ENCODE measurements at places on chromosomes 5 and 9.

DNA sequence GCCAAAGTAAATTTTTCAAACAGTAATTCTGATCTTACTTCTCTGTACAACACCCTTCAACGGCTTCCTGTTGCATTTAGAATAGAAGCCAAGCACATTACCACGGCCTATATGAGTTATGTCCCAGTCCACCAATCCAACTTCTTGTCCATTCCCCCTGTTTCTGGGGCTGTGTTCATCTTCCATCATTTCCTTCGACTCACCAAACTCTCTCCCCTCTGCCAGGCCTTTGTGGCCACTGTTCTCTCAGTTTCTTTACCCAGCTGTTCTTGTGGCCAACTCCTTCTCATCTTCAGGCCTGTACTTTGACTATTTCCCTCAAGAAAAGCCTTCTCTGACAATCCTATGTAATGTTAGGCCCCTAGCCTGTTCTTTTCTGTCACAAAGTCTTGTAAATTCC, 259.4 kb upstream of the EFNA5 start:
- DNase-seq, result no peak

DNA sequence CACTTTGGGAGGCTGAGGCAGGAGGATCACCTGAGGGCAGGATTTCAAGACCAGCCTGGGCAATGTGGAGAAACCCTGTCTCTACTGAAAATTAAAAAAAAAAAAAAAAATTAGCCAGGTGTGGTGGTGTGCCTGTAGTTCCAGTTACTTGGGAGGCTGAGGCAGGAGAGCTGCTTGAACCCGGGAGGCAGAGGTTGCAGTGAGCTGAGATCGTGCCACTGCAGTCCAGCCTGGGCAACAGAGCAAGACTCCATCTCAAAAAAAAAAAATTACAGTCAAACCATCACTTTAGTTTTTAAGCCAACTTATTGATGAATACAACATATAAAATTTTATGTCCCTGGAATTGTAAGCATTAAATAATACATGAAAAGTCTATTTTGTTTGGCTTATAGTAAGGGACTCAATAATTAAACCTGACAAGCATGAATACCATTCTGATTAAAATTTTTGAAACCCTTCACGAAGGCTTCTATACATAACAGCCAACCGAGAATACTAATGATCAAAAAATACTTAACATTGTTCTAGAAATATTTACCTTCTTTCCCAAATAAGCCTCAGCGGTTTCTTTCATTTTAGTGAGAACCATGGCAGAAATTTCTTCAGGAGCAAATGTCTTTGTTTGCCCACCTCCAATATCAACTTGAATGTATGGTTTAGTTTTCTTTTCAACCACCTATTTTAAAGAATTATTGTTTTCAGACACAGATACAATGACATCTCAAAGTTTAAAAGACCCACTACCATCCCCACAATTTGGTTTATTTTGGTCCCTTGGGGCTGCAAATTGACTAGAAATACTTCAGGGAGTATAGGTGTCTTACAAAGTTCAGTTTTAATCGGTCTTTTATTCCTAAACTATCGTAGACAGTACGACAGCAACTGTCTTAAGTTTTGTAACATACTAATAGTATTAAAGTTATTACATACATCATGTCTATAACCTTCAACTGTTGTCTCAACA, 1.2 kb downstream of the HSPA5 start:
- no peak for DNase-seq

- no peak for DNase-seq
These were observed 11.4 kb upstream of the ARSI start for GRCh38 chr5:150313921-150314716.

GRCh38 chr9:78677326-78677725, 380.4 kb downstream of the PSAT1 start:
- DNase-seq, result no peak

- DNase-seq, result no peak
These were observed 519.9 kb downstream of the SEMA5A start for GRCh38 chr5:9025942-9026341.

DNA sequence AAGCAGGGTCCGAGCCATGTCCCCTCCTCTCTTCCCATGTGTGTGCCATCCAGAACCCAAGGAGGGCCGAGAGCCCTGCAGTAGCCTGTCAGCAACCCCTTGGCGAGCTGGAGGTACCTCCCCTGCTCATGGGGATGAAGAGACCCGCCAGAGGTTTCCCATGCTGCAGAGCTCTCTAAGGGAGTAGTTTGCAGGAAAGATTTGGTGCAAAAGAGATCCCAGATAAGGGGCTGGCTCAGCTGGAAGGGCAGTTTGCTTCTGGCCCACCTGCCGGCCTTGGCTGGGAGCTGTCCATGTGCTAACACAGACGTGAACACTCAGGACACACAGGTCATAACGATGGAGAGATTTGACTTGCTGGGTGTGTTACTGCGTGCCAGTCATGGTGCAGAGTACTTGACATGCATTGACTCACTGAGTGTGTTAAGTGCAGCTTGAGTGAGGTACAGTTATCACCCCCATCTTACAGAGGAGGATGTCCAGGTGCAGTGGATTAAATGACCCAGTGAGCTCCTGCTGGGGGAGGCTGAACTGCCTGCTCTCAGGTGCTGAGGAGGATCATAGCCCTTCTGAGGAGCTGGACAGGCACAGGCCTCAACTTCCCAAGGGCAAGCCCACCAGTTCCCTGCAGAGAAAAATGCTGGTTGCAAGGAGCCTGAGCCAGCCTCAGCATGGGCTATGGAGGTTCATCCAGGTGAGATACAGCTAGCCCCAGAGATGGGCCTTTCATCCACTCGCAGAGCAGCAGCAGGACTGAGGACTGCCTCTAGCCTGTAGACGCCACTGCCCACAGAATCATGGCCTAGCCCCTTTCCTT, 6.3 kb upstream of the SLC25A48 start:
- no peak for DNase-seq

DNA sequence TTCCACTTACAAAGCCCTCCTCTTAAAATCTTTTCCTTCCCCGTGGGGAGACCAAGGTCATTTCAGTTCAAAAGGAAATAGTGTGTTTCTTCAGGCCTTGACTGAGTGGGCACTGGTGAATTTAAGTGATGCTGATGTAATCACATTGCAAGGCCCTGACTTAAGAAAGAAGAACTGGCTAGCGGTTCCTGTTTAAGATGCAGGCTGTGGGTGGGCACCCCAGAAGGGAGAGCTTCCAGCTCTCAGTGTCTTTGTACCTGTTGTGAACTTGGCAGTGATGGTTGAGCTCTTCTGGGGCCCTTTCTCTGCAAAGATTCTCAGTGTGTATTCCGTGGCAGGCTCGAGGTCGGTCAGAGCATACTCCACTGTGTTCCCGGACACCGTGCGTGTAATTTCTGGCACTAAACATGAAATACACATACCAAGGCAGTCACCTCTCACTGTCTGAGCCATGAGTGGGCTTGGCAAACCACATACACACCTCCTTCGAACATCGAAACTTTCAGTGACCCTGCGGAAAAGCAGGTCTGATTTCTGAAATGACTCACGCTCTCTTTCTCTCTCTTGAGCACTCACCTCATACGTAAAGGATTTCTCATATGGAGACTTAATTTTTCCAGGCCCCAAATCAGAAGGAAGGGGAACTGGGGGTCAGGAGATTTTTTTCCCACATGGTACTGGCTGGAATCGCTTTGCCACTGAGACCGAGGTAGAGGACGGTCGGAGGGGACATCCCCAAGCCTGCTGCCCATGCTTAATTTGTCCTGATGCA, 81.9 kb downstream of the TNC start:
- peak; percentile 61 for DNase-seq

DNA sequence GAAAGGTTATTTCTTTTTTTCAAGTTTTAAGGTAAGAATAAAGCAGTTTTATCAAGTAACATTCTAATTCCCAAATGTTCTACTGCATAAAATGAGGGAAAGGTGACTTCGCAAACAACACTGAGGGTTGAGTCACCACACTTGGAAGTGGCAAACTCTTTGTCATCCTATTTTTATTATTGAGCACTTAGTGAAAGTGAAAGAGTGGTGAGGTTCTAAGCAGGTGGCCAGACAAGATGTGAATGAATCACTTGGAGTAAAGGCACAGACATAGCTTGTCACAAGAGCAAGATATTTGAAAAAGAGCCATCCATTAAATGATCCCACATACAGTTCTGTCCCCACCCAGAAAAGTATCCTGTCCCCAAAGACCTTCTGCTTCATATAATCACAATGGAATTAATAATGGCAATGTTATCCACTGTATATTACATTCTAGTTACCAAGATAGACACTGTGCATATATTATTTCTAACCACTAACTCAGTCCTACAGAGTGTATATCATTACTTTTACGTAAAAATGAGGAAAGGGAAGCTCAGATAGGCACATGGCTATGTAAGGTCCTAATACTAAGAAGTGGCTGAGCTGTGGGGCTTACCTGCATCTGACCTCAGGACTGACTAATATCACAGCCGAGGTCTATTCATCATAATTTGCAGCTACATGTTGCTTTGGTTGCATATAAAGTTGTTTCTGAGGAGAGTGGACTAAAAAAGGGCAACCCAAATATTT, 730.4 kb upstream of the MEF2C start:
- peak; percentile 35 for DNase-seq

- no peak for DNase-seq
These were observed 760.9 kb upstream of the ACO1 start for GRCh38 chr9:31623511-31623910.

- no peak for DNase-seq
These were observed 915.5 kb downstream of the NR2F1-AS1 start for GRCh38 chr5:92665506-92665905.

DNA sequence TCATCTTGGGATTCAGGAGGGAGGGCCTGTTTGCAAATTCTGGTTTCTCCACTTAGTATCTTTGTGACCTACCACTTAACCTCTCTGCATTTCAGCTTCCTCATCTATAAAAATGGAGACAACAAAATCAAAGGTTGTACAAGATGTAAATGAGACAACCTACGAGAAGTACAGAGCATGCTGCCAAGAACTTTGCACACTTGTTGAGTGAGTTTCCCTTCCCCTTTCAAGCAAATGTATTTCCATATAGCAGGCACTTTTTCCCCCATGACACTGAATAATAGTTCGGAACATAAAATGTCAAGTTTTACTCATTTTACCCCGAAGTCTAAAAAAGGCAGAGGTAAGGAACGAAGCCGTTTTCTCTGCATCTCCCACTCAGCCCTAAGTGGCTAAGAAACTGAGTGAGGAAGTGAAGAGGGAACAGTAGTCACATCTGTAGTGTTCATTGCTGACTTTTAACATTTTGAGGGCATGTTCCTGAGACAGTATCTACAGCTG, 159.0 kb downstream of the TLE1 start:
- no peak for DNase-seq

DNA sequence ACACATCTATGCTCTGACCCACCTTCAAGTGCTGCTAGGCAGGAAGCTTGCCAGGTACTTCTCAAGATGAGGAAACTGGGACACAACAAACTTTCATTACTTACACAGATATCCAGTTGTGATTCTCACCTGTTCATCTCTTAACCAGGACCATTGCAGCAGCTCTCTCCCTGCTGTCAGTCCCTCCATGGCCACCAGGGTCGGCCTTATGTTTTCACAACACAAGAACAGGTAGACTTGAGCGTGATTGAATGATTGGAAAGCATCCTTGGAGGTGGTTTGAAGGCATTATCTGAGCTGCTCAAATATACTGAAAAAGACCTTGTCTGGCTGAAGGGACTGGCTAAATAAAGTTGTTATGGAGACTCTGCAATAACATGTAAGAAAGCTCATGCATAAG, 94.4 kb downstream of the MTREX start:
- no peak for DNase-seq

GRCh38 chr5:141914199-141914743, 9.4 kb upstream of the DELE1 start:
- no peak for DNase-seq

DNA sequence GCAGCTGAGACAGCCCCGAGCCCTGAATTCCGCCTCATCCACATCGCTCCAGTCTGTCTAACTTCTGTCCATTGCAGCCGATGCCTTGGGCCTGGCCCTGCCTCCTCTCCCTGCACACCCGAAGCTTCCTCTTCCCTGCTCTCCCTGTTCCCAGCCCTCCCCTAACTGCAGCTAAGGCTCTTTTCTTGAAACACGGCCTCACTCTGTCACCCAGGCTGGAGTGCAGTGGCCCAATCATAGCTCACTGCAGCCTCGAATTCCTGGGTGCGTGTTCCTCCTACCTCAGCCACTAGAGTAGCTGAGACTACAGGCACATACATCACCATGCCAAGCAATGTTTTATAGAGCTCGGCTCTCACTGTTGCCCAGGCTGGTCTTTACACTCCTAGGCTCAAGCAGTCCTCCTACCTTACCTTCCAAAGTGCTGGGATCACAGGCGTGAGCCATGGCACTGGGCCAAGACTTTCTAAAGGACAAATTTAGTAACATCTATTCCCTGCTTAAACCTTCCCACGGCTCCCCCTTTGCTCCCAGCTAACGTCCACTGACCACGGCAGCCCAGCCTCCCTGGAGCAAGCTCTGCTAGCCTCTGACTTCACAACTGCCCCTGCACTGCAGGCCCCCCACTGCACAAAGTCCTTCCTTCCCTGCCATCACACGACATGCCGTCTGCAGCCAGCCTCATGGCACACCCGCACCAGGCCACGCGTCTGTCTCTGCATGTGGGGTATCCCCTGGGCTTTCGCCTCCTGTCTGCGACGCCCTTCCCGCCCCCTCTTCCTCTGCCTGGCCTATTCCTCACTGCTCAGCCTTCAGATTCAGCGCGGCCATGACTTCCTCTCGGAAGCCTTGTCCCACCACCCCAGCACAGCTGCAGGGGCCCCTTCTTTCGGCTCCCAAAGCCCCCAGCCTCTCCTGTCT, 28.6 kb downstream of the LAMC3 start:
- no peak for DNase-seq

- no peak for DNase-seq
These were observed 106.8 kb upstream of the SARDH start for GRCh38 chr9:133844881-133845410.

GRCh38 chr5:65790371-65791163, 68.6 kb downstream of the NLN start:
- no peak for DNase-seq

GRCh38 chr5:154191467-154192261, 1.1 kb downstream of the GALNT10 start:
- no peak for DNase-seq

GRCh38 chr5:142663246-142663645, 22.6 kb downstream of the FGF1 start:
- no peak for DNase-seq

Measured in kidney epithelial cell (primary cell).